Activated CD4-positive, alpha-beta memory T cell treated with anti-CD3 and anti-CD28 coated beads for 36 hours (primary cell): ENCODE measurements at places on chromosomes 7 and 10.
A peak's percentile ranks its signal among the peaks of the same experiment; 100 is the strongest.

DNA sequence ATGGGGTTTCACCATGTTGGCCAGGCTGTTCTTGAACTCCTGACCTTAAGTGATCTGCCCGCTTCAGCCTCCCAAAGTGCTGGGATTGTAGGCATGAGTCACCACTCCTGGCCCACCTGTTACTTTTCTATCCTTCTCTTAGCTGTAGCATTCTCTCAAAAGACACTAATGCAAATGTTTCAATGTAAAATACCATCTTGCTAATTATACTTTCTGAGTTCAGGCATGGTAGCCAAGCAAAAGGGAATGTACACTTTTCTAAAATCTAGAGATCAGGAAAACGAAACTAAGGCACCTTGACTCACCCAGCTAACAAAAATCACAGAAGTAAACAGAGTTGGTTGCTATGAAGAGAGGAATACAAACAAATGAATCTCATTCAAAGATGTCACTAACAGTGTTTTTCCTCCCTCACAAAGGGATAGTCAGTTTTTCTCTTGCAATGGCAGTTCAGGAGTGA lies 401.0 kb upstream of the NRP1 start:
- no peak for DNase-seq

DNA sequence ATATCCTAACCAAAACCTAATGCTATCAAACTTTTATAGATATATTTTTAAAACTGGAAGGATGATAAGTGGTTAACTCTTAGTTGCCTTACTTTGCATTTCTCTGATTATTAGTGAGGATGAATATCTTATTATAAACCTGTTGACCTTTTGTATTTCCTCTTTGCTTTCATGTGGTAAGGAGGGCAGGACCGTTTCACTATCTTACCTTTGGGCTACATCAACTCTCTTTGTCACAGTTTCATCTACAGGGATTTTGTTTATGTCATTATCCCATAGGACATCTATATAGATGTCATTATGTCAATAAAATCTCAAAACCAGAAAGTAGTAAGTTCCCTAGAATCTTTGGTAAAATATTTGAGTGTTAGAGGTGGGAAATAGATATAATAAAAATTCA lies 219.3 kb downstream of the THSD7A start:
- no peak for DNase-seq

DNA sequence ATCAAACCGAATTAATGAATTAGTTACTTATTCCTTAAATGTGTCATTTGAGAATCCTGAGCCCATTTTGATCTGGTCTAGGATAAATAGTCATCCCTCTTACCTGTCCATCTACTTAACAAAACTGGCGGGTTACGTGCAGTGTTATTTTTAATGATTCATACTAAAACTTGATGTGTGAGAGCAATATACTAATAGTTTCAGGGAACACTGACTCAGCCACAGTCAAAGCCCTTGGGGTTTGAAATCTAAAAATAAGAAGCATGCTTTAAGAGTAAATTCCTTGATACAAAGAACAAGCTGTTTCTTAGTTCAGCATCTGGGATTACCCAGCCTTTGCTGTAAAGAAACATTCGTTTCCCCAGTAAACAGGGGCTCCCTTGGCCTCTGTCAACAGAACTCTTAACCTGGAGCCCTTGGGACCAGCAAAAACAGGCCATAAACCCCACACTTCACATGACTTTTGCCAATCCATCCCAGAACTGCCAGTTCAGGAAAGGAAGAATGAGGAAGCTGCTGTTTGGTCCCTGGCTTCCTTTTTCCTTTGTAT lies 370.6 kb upstream of the IGFBP3 start:
- DNase-seq, result no peak

DNA sequence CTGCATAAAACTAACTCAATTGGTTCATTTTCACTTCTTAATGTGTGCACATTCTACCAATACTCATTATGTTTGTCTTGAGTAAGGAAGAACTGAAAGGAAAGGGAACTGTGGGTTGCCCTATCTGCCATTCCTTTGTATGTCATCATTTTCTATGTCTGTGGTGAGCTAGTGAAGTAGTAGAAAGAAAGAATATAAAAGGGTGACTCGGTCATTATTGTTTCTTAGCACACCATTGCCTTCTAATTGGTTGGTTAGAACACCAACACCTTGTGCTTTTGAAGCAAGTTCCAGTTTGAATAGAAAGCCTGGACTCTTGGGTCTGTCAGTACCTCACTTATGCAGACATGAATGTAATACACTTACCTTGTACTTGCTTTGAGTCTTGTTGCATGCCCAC lies 64.3 kb upstream of the MDFIC start:
- no peak for DNase-seq

DNA sequence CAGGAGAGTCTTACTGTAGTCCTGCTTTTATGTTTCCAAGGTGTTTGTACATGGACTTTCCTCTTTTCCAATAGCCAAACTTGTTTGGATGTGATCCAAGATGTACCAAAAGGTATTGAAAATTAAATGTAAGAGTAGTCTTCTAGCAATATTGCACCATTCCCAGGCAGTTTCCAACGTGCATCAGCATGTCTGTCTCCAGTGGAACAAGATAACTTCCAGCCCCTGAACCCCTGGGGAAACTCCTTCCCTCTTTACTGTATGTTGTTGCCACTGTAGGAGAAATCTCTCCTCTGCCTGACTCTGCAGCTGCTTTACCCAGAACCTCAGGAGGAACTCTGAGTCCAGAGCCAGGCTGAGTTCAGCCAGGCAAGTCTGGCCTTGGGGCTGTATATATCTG lies 18.5 kb downstream of the ARMC10 start:
- DNase-seq, result no peak

DNA sequence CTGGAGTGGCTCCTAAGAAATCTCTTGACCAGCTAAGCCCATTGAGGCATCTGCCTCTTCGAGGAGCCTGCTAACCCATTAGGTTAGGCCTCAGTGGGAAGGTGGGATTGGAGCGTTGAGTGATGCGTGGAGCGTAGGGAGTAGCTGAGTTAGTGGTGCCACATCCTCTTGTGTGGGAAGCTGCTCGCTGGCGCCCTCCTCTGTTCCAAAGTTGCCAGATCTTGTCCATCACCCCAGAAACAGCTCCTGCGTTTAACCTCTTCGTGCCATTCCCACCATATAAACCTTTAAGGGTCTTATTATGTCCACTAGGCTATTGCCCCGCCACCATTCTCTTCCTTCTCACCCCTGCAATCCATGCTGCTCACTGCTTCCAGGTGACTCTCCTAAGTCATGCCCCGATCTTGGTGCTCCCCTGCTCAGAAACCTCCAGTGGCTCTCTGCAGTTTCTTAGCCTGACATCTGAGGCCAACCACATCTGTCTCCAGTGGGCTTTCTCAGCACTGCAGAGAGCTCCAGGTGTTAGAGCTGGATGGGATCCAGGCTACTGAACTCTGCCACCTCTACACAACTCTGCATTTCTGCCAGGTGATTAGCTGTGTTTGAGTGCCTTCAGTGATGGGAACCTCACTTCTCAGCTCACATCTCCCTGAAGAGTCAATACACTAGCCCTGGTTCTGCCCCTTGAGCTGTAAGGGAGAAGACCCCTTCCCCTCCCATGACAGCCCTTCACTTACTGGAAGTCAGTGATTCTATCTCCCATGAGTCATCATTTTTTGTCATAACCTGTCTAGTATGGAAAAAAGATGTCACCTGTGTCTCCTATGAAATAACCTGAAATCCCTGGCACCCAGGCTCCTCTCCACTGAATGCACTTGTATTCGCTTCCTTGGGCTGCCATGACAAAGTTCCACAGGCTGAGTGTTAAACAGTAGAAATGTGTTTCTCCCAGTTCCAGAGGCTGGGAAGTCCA lies 65.0 kb upstream of the FGFR2 start:
- DNase-seq, result peak; percentile 24

DNA sequence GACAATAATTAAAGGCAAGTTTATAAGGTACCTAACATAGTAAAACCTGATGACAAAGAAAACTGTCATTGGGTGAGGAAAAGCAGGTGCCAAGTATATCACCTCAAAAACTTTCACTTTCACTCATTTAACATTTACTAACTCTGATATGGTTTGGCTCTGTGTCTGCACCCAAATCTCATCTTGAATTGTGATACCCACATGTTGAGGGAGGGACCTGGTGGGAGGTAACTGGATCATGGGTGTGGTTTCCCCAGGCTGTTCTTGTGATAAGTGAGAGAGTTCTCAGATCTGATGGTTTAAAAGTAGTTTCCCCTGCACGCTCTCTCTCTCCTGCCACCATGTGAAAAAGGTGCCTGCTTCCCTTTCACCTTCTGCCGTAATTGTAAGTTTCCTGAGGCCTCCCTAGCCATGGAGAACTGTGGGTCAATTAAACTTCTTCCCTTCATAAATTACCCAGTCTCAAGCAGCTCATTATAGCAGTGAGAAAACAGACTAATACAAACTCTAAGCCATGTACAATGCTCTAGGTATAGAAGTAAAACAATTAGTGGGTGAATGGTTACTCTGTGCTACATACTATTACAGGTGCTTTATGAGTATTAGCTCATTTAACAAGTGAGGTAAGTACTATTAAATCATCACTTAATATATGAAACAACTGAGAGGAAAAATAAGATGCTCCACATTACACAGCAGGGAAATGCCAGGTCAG lies 199.0 kb downstream of the CHCHD3 start:
- peak; percentile 55 for DNase-seq
